Activated CD4-positive, alpha-beta T cell treated with anti-CD3 and anti-CD28 coated beads, Interleukin-2, amount 10 ng/mL, durations not matched to agents 24 days and 14 days (primary cell): ENCODE measurements at places on chromosomes 3 and 15. TPM values are rescaled to one million over a fixed set of nuclear protein-coding genes. Genes with fewer than 3 reads are reported as not detected.

GRCh38 chr3:36881735-36882134, 63.1 kb downstream of the TRANK1 start:
- H3K4me1 ChIP-seq, result peaks cover 14% of the 10 kb centered on the region
- no peaks in the 10 kb centered on the region for H3K27me3 ChIP-seq
- H3K36me3 ChIP-seq, result peaks cover 28% of the 10 kb centered on the region
- DNase-seq, result no peak
- no peak overlapping the region for H3K27ac ChIP-seq

DNA sequence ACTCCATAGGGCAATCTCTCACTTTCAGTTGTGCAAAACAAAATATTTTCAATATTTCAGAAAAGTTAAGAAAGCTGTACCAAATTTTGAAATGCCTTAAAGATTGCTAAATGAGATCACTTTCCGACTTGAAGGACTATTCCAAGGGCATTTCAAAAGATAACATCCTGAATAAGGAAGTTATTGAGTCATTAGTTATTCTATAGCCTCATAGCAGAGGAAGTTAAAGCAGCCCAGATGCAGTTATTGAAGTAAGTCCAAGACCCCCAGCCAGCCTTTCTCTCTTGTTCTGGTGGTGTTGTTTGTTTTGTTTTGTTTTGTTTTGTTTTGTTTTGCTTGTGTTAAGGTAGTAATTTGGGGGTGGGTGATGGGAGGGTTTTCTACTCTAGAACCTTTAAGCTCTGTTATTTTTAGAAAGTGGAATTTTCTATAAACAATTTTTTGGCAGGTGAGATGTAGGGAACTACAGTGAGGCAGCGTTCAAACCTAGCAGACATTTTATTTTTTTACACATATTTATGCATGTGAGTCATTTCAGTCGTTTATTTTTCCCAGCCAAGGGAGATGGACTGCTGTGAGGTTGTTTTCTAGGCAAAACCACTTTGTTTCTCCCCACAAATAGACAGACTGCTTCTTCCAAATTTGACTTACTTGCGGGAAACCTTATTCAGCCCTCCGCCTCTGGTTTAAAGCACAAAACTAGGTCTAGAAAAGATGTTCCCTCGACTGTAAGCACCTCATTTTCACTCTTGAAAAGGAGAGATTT, 216.3 kb upstream of the ARPP21 start:
- H3K36me3 ChIP-seq, result no peaks in the 10 kb centered on the region
- no peaks in the 10 kb centered on the region for H3K4me1 ChIP-seq
- no peaks in the 10 kb centered on the region for H3K27me3 ChIP-seq

DNA sequence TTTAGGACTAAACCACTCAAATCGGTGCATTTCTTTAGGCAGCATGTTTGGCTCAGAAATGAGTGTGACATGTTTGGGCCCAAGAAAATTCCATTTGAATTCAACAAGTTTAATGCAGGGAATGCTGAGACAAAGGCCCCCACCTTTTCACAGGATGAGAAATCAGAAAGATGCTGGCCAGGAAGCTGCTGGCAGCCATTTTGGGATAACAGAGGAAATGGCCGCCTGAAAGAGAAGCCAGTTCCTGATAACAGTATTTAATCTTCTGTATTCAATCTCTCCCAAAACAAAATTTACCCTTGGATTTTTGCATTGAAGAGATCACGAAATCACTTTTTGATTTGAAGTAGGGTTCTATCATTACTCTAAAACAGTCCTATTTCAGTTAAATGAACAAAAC, 350.9 kb downstream of the SLC9A9 start:
- H3K4me3 ChIP-seq, result no peak overlapping the region
- no peaks in the 10 kb centered on the region for H3K4me1 ChIP-seq
- H3K27me3 ChIP-seq, result no peaks in the 10 kb centered on the region
- H3K27ac ChIP-seq, result no peak overlapping the region
- H3K36me3 ChIP-seq, result no peaks in the 10 kb centered on the region
- DNase-seq, result no peak

- DNase-seq, result no peak
- H3K27ac ChIP-seq, result no peak overlapping the region
- H3K36me3 ChIP-seq, result no peaks in the 10 kb centered on the region
- no peak overlapping the region for H3K4me3 ChIP-seq
- H3K27me3 ChIP-seq, result peaks cover 16% of the 10 kb centered on the region
Observed at GRCh38 chr3:36813305-36813704, 49.0 kb upstream of the DCLK3 start.

GRCh38 chr3:98513091-98513511, 9.6 kb downstream of the CLDND1 start:
- no peaks in the 10 kb centered on the region for H3K27me3 ChIP-seq
- H3K4me3 ChIP-seq, result no peak overlapping the region
- H3K36me3 ChIP-seq, result peaks cover 79% of the 10 kb centered on the region

GOLGA8R gene
- 1.3 and 1.5 TPM in 2 replicates for total RNA-seq

BFSP2 gene
- total RNA-seq, result not detected in 2 replicates
